Stimulated activated CD8-positive, alpha-beta memory T cell treated with anti-CD3 and anti-CD28 coated beads, Interleukin-15, amount 100 ng/mL, for 24 hours (primary cell): ENCODE measurements at places on chromosomes 2 and 18.

DNA sequence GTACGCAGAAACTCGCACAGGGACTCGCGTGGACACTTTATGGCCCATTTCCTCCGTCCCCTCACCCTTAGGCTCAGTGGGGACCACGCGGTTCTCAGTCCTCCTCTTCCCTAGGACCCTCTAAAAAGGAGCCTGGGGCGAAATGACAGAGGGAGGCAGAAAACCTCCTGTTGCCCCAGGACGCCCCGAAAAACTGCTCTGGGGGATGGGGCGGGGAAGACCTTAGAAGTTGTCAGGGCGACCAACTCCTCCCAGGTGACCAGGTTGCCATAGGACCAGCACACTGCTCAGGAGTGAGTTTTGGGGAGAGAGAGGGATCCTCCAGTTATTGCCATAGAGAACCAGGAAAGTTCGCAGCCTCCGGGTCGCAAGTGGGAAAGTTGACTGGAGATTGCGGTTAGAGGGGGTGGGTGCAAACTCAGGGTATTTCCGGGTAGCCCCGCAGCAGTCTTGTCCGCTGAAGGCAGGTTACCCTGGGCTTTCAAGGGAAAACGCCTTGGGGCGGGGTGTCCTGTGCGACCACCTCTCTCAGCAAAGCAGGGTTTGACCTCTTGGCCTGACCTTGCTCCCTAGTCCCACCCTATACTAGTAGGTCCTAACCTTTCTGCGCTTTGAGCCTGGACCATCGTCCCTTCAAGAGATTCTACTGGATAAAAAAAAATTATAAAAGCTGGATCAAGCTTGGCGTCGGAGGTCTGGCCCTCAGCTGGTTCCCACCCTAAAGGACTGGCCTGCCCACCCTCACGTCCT, 7.8 kb upstream of the PAX3 start:
- no peak for DNase-seq

GRCh38 chr2:176084611-176085119, 903 bp upstream of the EVX2 start:
- DNase-seq, result no peak

GRCh38 chr2:43819491-43820163, 19.0 kb downstream of the ABCG5 start:
- no peak for DNase-seq

DNA sequence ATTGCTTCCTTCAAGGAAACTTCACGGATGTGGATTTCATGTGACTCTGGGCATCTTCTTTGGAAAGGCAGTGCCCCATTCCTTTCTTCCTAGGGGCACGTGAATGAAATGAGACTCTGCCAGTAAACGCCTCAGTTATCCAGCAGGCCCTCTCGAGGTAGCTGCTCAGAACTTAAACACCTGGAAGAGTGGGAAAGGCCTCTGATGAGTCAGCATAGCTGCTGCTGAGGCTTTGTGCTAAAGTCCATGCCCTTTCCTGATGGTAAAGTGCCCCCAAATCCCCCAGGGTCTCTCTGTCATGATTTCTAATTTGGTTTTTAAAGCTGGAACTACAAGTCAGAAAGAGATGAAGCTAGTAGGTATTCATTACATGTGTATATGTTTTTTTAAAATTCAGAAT, 3.8 kb downstream of the SLC1A4 start:
- DNase-seq, result no peak

- no peak for DNase-seq
These were observed 88.6 kb downstream of the LIPG start for GRCh38 chr18:49650426-49650891.

DNA sequence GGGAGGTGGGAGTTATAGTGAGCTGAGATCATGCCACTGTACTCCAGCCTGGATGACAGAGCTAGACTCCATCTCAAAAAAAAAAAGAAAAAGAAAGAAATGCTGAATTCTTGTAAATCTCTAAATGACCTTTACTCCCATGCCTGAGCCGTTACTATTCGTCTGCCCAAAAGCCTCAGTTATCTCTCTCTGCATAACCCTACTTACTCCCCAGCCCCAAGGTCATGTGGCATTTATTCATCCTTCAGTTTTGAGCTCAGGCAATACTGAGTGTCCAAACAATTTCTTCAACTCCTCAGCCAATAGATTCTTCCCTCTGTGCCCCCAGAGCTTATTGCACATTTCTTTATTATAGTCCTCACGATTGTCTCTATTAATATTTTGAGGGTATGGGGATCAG, 28.8 kb downstream of the RAB1A start:
- DNase-seq, result no peak

GRCh38 chr2:146324951-146325350, 1519.9 kb upstream of the ACVR2A start:
- DNase-seq, result no peak

GRCh38 chr2:200226451-200227426, 79.8 kb upstream of the SPATS2L start:
- no peak for DNase-seq

GRCh38 chr2:106363791-106364190, 104.4 kb downstream of the RGPD3 start:
- no peak for DNase-seq
